ENCODE measurements at places on chromosomes 5 and 9. TPM values are rescaled to one million over a fixed set of nuclear protein-coding genes. Genes with fewer than 3 reads are reported as not detected.

The FOXI1 gene
- polyA plus RNA-seq = not detected

The MBLAC2 gene
- polyA plus RNA-seq = 3.4 TPM

The SVEP1 gene
- polyA plus RNA-seq = 2.9 TPM

- no peaks in the 10 kb centered on the region for H3K36me3 ChIP-seq
- no peak overlapping the region for H3K4me3 ChIP-seq
- no peak for DNase-seq
- H3K27ac ChIP-seq = no peak overlapping the region
These were observed 23.9 kb upstream of the KIF2A start for GRCh38 chr5:62282064-62282463.

GRCh38 chr5:113205323-113205722 is 228.7 kb downstream of the DCP2 start:
- H3K4me3 ChIP-seq = no peak overlapping the region
- no peaks in the 10 kb centered on the region for H3K27me3 ChIP-seq
- H3K4me1 ChIP-seq = no peaks in the 10 kb centered on the region
- no peak for DNase-seq
- H3K27ac ChIP-seq = no peak overlapping the region

DNA sequence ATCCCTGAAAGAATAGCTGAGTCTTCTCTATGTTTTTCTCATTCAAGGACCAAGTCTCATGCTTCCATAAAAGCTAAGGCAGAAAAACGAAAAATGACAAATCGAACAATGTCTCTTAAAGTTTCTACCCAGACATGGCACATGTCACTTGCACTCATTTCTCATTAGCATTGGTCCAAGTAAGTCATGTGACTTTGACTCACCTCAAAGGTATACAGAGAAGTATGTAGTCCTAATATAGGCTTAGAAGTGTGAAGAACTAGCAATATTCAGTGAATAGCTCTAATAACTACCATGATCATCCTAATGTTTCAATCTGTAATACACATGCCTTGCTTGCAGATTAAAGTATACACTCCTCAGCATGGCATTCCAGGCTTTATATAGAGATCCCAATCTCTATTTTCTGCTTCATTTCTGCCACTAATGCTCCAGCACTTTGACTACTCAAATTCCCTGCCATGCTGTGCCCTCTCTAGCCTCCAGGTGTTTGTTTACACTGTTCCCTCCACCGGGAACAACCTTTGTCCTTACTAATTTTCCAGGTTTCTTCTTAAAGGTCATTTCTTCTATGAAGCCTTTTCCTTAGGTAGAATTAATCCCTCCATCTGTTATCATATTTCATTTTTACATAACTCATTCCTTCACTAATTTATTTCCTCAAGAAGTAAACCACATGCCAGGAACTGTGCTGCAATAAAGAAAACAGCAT is 98.9 kb downstream of the CEMIP2 start:
- H3K27ac ChIP-seq = no peak overlapping the region
- no peaks in the 10 kb centered on the region for H3K36me3 ChIP-seq
- no peaks in the 10 kb centered on the region for H3K27me3 ChIP-seq
- DNase-seq = no peak

DNA sequence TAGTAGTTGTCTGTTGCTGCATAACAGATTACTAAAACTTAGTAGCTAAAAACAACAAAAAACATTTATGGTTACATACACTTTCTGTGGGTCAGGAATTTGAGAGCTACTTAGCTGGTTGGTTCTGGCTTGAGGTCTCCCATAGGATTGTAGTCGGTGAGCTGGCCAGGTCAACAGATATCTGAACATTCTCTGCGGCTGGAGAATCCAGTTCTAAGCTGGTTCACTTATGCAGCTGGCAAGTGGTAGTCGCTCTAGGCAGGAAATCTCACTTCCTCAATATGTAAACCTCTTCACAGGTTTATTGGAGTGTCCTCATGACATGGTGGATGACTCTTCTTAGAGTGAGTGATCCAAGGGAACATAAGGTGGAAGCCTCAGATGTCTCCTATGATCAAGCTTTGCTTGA is 65.7 kb upstream of the TNFAIP8 start:
- H3K36me3 ChIP-seq = no peaks in the 10 kb centered on the region
- DNase-seq = no peak
- peak overlapping the region; percentile 70 for H3K27ac ChIP-seq
- no peak overlapping the region for H3K4me3 ChIP-seq

Data from spleen (tissue), 13 donors.